Smooth muscle cell of trachea (primary cell): ENCODE measurements at places on chromosomes 1 and 21. TPM values are rescaled to one million over a fixed set of nuclear protein-coding genes. Genes with fewer than 3 reads are reported as not detected.

The CBS gene
- total RNA-seq, result 47.0 and 58.5 TPM in 2 replicates

The DIO1 gene
- under 0.01 TPM in 1 of 2 replicates, not detected in the other for total RNA-seq

The PROK1 gene
- total RNA-seq, result not detected in 2 replicates

The C1orf232 gene
- not detected in 2 replicates for total RNA-seq

The PLEKHA6 gene
- 2.3 and 7.4 TPM in 2 replicates for total RNA-seq

The C1QTNF12 gene
- total RNA-seq, result 2.5 and 5.1 TPM in 2 replicates

The HHAT gene
- total RNA-seq, result 0.87 and 3.3 TPM in 2 replicates

The AMY2A gene
- total RNA-seq, result not detected in 2 replicates

The SERPINC1 gene
- total RNA-seq, result 0.17 TPM in 1 of 2 replicates, not detected in the other

The KRTAP21-2 gene
- total RNA-seq, result not detected in 2 replicates

The TDRD5 gene
- total RNA-seq, result not detected in 2 replicates

The ZNF697 gene
- 7.9 and 12.1 TPM in 2 replicates for total RNA-seq

The MPC2 gene
- 38.2 and 47.6 TPM in 2 replicates for total RNA-seq

The GBP6 gene
- total RNA-seq, result under 0.01 and 0.15 TPM in 2 replicates

The OR14K1 gene
- total RNA-seq, result not detected in 2 replicates

The TRAF3IP3 gene
- not detected in 2 replicates for total RNA-seq
